ENCODE measurements at places on chromosomes 3 and 15. TPM values are rescaled to one million over a fixed set of nuclear protein-coding genes. Genes with fewer than 3 reads are reported as not detected.

Gene SPINK8
- total RNA-seq = not detected

DNA sequence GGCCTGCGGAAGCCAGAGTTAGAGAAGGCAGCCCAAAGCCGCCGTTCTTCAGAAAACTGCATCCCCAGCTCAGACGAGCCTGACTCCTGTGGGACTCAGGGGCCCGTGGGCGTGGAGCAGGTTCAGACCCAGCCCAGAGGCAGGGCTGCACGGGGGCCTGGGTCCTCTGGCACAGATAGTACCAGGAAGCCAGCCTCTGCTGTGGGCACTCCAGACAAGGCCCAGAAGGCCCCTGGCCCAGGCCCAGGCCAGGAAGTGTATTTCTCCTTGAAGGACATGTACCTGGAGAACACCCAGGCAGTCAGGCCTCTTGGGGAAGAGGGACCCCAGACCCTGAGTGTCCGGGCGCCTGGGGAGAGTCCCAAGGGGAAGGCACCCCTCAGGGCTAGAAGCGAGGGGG lies 23.1 kb downstream of the ALPK3 start:
- DNase-seq = no peak
- no peaks in the 10 kb centered on the region for H3K36me3 ChIP-seq
- H3K27ac ChIP-seq = peak overlapping the region; percentile 79
- peaks cover 26% of the 10 kb centered on the region for H3K4me1 ChIP-seq
- H3K27me3 ChIP-seq = peaks cover 15% of the 10 kb centered on the region

DNA sequence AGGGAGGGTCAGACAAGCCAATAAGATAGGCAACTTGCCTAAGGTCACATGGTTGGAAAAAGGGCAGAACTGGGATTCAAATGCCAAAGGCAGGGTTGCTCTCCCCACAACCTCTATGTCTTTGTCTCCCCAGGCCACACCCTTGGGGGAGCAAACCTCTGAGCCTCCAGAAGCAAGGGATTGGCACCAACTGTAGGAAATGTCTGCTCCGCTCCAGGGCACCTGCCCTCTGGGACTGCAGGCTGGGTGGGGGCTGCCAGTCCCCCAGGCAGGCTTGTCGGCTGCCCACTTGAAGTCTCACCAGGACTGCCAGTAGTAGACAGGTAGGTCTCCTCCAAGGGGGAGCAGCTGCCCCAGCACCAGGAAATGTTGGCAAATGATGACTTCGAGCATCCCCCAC lies 2.0 kb downstream of the FAM3D start:
- H3K36me3 ChIP-seq = no peaks in the 10 kb centered on the region
- H3K27ac ChIP-seq = no peak overlapping the region
- H3K4me3 ChIP-seq = no peak overlapping the region
- no peaks in the 10 kb centered on the region for H3K27me3 ChIP-seq
- no peak for DNase-seq

DNA sequence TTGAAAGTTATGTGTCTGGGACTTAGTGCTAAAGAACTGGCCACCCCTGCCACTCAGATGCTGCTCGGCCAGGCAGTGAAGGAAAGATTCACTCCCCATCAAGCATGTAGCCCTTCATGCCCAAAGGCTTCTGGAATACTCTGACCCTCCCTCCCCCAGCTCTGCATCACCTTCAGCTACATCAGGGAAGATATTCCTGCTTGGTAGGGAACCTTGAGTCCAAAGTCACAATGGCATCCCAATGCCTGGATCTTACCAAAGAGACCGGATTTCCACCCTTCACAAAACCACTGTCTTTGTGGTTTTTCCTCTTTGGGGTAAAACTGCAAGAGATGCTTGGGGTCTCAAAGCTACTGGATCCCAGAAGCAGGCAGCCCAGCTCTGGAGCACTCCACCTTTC lies 18.2 kb upstream of the BCL2A1 start:
- H3K27me3 ChIP-seq = peaks cover 19% of the 10 kb centered on the region
- no peak for DNase-seq
- H3K4me3 ChIP-seq = no peak overlapping the region
- H3K36me3 ChIP-seq = no peaks in the 10 kb centered on the region
- H3K4me1 ChIP-seq = no peaks in the 10 kb centered on the region

GRCh38 chr15:85128621-85129020 lies 147.0 kb downstream of the PDE8A start:
- H3K27me3 ChIP-seq = no peaks in the 10 kb centered on the region
- peaks cover 9% of the 10 kb centered on the region for H3K4me1 ChIP-seq
- no peak overlapping the region for H3K4me3 ChIP-seq
- H3K36me3 ChIP-seq = peaks cover 66% of the 10 kb centered on the region

All from osteocyte (in vitro differentiated cells).